ENCODE measurements at places on chromosomes 1 and 21. TPM values are rescaled to one million over a fixed set of nuclear protein-coding genes. Genes with fewer than 3 reads are reported as not detected.

DNA sequence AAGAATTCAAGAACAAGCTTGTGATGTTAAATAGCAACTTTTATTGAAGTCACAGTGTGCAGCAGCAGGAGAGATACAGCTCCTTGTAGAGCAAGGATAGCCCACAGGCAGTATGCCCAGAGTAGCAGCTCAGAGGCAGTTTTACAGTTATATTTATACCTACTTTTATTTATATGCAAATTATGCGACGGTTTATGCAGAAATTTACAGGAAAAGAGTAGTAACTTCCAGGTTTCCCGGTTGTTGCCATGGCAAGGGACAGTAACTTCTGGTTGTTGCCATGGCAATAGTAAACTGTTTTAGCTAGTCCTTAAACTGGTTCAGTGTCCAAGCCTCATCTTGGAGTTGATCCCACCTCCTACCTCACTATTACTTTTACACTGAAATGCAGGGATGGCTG is 344.6 kb upstream of the LYPLAL1 start:
- no peaks in the 10 kb centered on the region for H3K36me3 ChIP-seq
- no peaks in the 10 kb centered on the region for H3K4me1 ChIP-seq
- H3K4me3 ChIP-seq, result no peak overlapping the region

IVL gene
- total RNA-seq, result not detected

HSPA6 gene
- total RNA-seq, result 4.9 TPM

GRCh38 chr1:243513726-243514491 is 258.1 kb downstream of the SDCCAG8 start:
- peaks cover 16% of the 10 kb centered on the region for H3K36me3 ChIP-seq
- no peak overlapping the region for H3K4me3 ChIP-seq
- DNase-seq, result no peak
- H3K27ac ChIP-seq, result no peak overlapping the region
- H3K27me3 ChIP-seq, result no peaks in the 10 kb centered on the region

SH2D1B gene
- 1.0 TPM for total RNA-seq

OR2L8 gene
- total RNA-seq, result 0.21 TPM

GRCh38 chr1:211811848-211812247 is 18.7 kb downstream of the LPGAT1 start:
- H3K36me3 ChIP-seq, result peaks cover 34% of the 10 kb centered on the region
- no peak overlapping the region for H3K4me3 ChIP-seq
- no peaks in the 10 kb centered on the region for H3K4me1 ChIP-seq
- H3K27me3 ChIP-seq, result no peaks in the 10 kb centered on the region
- DNase-seq, result no peak

DNA sequence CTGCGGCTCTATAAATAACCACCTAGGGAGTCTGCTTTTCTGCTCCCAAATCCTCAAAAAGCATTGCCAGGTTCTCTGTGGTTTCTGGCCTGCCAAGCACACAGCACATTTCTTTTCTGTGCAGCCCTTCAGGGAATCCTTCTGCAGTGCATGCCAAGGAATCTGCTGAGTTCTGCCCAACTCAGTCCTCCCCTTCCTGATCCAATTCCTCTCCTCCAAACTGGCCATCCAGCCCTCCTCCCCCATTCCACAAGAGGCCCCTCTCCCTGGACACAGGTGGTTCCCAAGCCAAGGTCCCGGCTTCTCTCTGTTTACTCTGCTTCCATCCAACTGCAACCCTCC is 61.8 kb downstream of the HIVEP3 start:
- H3K4me3 ChIP-seq, result no peak overlapping the region
- H3K36me3 ChIP-seq, result peaks cover 3% of the 10 kb centered on the region
- no peaks in the 10 kb centered on the region for H3K27me3 ChIP-seq
- no peak for DNase-seq
- no peak overlapping the region for H3K27ac ChIP-seq

GRCh38 chr1:109884242-109884891 is 26.3 kb upstream of the CSF1 start:
- no peak overlapping the region for H3K27ac ChIP-seq
- H3K36me3 ChIP-seq, result no peaks in the 10 kb centered on the region
- peaks cover 29% of the 10 kb centered on the region for H3K4me1 ChIP-seq
- H3K27me3 ChIP-seq, result no peaks in the 10 kb centered on the region

NR1I3 gene
- total RNA-seq, result not detected

CD1B gene
- not detected for total RNA-seq

LCE6A gene
- not detected for total RNA-seq

OR2T2 gene
- total RNA-seq, result not detected

DNA sequence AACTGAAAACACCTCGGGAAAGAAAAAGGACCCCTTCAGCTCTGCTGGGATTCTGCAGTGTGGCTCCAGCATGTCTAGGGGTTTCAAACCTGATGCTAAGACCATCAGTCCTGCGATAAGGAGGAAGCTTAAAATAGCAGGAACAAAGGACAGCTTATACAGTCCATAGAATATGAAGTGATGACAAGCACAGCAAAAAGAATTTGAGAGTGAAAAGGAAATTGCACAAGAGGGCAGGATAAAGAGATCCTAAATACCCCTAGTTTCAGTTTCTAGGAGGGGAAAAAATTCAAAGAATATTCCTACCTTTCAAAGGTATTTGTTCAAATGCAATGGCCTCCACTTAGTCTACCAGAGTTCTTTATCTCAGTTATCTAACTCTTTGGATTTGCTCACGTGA is 171.4 kb downstream of the TGFB2 start:
- H3K4me3 ChIP-seq, result no peak overlapping the region
- H3K27ac ChIP-seq, result no peak overlapping the region
- H3K4me1 ChIP-seq, result no peaks in the 10 kb centered on the region
- peaks cover 15% of the 10 kb centered on the region for H3K27me3 ChIP-seq
- H3K36me3 ChIP-seq, result no peaks in the 10 kb centered on the region

DPT gene
- total RNA-seq, result not detected

DNA sequence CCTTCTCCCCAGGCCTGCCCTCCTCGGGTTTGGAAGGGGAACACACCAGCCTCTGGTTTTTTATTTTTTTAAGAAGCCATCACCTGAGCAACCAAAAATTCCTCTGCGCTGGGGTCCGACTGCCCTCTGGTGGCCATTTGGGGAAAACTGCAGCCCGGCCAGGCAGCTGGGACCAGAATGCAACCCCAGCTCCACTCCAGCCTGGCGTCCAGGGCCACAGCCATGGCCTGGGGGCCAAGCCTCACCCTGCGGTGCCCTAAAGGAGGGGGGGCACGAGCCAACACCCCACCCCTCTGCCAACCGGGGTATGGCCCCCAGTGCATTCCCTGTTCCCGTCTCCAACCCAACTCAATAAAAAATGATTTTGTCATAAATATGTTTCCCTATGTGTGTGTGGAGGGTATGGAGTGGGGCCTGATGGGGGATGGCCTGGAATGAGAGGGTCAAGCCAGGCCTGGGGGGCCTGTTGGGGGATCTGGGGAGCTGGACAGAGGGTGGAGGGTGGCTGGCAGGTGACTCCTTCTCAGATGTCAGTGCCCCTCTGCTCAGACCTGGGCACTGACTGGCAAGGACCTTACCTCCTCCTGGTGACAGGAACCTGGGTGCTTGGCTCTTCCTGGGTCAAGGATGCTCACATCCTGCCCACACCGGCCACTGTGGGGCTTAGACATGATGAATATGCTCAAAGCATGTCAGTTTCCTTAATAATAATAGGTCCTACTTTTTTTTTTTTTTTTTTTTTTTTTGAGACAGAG is 3.2 kb downstream of the GPR3 start:
- H3K27me3 ChIP-seq, result peaks cover 3% of the 10 kb centered on the region
- H3K4me3 ChIP-seq, result no peak overlapping the region
- peaks cover 10% of the 10 kb centered on the region for H3K4me1 ChIP-seq
- H3K36me3 ChIP-seq, result no peaks in the 10 kb centered on the region
- no peak overlapping the region for H3K27ac ChIP-seq
- DNase-seq, result peak; percentile 78

DNA sequence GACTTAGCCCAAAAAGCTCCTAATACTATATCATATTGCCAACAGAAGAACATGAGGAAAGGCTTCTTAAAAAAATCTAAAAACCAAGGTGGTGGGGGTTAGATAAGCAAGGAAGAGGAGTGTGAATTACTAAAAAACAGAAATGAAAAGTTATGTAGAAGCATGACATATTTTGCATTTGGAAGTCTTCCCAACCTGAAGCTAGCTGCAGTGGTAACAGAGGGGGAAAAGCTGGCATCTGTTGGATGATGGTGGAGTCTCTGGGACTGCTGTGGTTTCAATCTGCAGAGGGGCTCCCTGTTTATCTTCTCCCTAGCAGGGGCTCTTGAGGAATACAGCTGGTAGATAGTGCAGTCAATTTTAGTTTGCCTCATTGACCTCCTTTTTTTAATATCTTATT is 249.2 kb upstream of the KIAA0040 start:
- H3K36me3 ChIP-seq, result no peaks in the 10 kb centered on the region
- no peak for DNase-seq
- H3K27me3 ChIP-seq, result peaks cover 3% of the 10 kb centered on the region

FAM78B gene
- 1.2 TPM for total RNA-seq

KRTAP11-1 gene
- not detected for total RNA-seq

NFASC gene
- 0.14 TPM for total RNA-seq

GRCh38 chr1:16351456-16351993 is 755 bp downstream of the FBXO42 start:
- peaks cover 26% of the 10 kb centered on the region for H3K4me1 ChIP-seq
- no peak for DNase-seq
- H3K27me3 ChIP-seq, result no peaks in the 10 kb centered on the region
- H3K27ac ChIP-seq, result peak overlapping the region; percentile 93

BTBD19 gene
- 19.8 TPM for total RNA-seq

DNA sequence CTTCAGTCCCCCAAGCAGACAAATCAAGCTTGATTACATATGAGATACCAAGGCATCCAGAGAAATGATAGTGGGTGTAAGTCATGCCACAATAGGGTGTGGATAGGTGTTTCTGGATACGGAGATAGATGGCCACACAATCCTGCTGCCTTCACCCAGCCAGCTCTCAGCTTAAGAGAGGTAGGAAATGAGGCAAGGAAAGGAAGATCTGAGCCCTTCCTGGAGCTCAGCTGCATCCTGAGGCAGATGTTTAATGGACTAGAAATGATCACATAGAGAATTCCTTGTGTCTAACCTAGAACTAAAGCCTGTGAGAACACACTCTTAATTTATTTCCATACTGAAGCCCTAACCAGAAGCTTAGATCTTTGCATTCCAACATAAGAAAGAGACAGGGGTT is 210.3 kb downstream of the ST6GALNAC3 start:
- H3K27me3 ChIP-seq, result peaks cover 3% of the 10 kb centered on the region
- DNase-seq, result no peak
- no peak overlapping the region for H3K4me3 ChIP-seq
- H3K4me1 ChIP-seq, result peaks cover 42% of the 10 kb centered on the region
- no peak overlapping the region for H3K27ac ChIP-seq

- no peaks in the 10 kb centered on the region for H3K27me3 ChIP-seq
- no peaks in the 10 kb centered on the region for H3K36me3 ChIP-seq
- no peaks in the 10 kb centered on the region for H3K4me1 ChIP-seq
- no peak overlapping the region for H3K27ac ChIP-seq
- no peak overlapping the region for H3K4me3 ChIP-seq
Measured at GRCh38 chr1:18798946-18799345, 60.5 kb downstream of the TAS1R2 start.

TMEM82 gene
- not detected for total RNA-seq

DNA sequence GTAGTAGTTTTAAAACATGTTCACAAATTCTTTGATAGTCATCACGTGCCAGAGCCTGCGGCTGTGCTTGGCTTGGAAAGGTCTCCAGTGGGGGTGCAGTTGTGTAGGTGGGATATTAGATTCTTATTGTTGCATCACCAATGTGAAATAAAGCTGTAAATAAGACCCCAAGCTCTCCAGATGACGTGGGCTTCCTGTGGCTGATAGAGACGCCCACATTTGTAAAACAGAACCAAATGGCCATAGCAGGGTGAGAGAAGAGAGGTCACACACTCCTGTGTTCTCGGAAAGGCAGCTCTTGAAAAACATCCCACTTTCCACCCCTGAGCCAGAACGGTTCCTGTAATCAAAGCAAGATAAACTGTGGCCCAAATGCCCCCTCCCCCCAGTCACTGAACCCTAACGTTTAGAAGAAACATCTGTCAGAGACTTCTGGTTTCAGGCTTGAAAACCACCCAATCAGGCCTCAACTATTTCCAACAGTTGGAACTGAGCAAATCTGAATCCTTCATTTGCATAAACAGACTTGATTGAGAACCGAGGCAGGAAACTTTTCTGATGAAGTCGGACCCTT is 6.6 kb upstream of the NTPCR start:
- no peak for DNase-seq
- no peaks in the 10 kb centered on the region for H3K36me3 ChIP-seq
- H3K4me1 ChIP-seq, result peaks cover 23% of the 10 kb centered on the region

- peaks cover 17% of the 10 kb centered on the region for H3K4me1 ChIP-seq
- peak; percentile 85 for DNase-seq
- no peaks in the 10 kb centered on the region for H3K36me3 ChIP-seq
- H3K27ac ChIP-seq, result peak within 1 kb of the TSS; percentile 13
- H3K4me3 ChIP-seq, result peak within 1 kb of the TSS; percentile 85
- peaks cover 19% of the 10 kb centered on the region for H3K27me3 ChIP-seq
Measured at GRCh38 chr21:34614628-34615486, at the start of gene RCAN1. Gene RCAN1, minus strand, starts transcription at chr21:34615113. Its CDS starts 102 bp downstream, at chr21:34615011.

TSPAN2 gene
- 0.76 TPM for total RNA-seq

RPTN gene
- not detected for total RNA-seq

GRCh38 chr1:201483373-201483949 is 14.5 kb upstream of the PHLDA3 start:
- H3K4me3 ChIP-seq, result no peak overlapping the region
- H3K27ac ChIP-seq, result no peak overlapping the region
- peaks cover 22% of the 10 kb centered on the region for H3K36me3 ChIP-seq
- H3K27me3 ChIP-seq, result peaks cover 8% of the 10 kb centered on the region
- H3K4me1 ChIP-seq, result peaks cover 20% of the 10 kb centered on the region

NGF gene
- not detected for total RNA-seq

PLPPR4 gene
- total RNA-seq, result not detected

DNA sequence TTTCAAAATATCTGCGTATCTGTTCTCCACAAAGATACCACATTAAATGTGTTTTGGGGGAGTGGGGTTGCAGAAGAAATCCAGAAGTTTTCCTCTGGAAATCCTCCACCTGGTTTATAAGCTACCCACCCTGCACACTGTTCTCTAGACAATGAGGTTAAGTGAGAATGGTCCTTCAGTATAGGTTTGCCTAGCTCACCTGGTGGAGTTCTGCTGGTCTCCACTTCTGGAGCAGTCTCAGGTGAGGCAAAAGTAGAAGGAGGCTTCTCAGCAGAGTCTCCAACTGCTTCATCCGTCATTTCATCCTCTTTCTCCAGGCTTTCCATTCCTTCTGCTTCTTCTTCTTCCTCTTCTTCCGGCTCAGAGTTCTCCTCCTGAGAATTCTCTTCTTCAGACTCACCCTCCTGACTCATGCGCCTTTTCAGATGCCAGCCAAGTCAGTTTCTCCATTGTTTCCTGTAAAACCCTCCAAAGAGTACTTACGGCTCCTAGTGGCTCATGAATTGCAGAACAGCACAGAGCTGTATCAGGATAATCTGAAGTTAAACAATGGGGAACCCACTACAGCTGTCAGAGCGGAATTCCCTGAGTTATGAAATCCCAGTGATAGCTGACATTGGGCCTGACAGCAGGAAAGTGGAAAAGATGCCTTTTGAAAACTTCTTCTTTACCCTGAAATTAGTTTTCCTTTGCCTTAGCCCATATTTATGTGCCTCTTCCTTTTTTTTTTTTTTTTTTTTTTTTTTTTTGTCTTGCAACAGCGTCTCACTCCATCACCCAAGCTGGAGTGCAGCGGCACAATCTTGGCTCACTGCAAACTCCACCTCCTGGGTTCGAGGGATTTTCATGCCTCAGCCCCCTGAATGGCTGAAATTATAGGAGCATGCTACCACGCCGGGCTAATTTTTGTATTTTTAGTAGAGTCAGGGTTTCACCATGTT is 38.5 kb downstream of the MSTO1 start:
- no peak for DNase-seq
- H3K36me3 ChIP-seq, result no peaks in the 10 kb centered on the region
- H3K27me3 ChIP-seq, result peaks cover 9% of the 10 kb centered on the region
- H3K27ac ChIP-seq, result no peak overlapping the region
- no peak overlapping the region for H3K4me3 ChIP-seq
